NCI-H146 (cell line): ENCODE measurements at places on chromosomes 4 and X.

GRCh38 chr4:161952382-161952781 is 211.4 kb downstream of the FSTL5 start:
- no peak for DNase-seq

GRCh38 chr4:100790836-100791615 is 273.2 kb upstream of the EMCN start:
- DNase-seq = no peak

DNA sequence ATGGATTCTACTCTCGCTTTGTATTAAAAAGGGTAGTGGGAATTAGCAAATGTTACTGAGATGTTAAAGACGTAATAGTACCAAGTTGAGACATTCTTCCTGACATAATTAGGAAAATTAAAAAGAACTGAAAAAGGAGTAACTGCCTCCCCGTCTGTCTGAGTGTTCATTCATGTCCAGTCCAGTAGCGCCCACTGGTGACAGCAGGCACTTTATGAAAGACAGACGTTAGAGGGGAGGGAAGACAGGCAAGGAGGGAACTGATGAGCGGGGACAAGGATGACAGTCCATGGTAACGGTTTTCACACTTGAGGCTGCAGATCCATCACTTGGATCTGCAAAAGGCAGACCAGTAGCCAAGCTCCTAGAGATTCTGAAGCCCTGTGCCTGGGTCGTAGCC is 326.7 kb downstream of the STK32B start:
- DNase-seq = no peak

GRCh38 chr4:38106886-38107514 is 146.8 kb downstream of the PTTG2 start:
- DNase-seq = no peak

- DNase-seq = peak; percentile 86
Measured at GRCh38 chrX:143306991-143307937, 210.0 kb downstream of the SPANXN3 start.

DNA sequence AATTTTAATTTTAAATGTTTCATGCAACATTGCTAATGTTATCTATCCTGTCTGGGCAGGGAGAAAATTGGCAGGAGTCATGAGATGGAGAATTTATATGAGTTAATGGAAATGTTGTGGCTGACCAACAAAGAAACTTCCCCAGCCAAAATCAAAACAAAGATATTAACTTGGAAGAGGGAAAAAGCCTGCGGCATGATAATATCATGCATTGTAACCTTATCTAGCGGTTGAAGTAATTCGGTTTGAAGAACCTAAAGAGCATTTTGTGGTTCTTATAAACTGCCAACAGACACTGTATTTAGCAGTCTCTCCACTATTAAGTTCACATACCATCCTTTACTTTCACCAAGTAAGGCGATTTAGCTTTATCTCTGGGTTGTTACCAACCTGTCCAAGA is 42.3 kb downstream of the DKK2 start:
- DNase-seq = no peak

GRCh38 chr4:124304941-124305340 is 407.6 kb downstream of the ANKRD50 start:
- DNase-seq = no peak

- no peak for DNase-seq
Measured at GRCh38 chr4:164725066-164725465, 28.9 kb upstream of the SMIM31 start.

GRCh38 chr4:163462556-163462955 is 11.0 kb downstream of the TKTL2 start:
- DNase-seq = no peak

- DNase-seq = no peak
Measured at GRCh38 chrX:74405973-74406489, 15.3 kb upstream of the SLC16A2 start.

DNA sequence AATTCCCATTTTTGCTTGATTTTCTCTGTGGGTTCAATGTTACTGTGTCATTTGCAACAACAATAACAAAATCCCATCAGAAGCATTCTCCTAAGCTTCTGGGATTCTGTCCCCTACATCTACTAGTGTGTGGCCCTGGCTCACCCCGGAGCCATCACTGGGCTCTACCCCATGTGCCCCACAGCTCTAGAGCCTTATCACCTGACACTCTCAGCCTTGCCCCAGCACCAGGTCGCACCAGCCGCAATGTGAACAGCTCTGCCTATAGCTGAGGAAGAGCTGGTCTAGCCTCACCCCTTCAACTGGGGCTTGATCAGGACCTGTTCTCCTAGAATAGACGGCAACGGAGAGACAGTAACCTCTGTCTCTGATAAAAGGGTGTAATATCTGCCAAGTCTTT is 161.7 kb downstream of the SHROOM3 start:
- no peak for DNase-seq

- DNase-seq = peak; percentile 37
Measured at GRCh38 chrX:16695079-16695676, 17.3 kb downstream of the CTPS2 start.

DNA sequence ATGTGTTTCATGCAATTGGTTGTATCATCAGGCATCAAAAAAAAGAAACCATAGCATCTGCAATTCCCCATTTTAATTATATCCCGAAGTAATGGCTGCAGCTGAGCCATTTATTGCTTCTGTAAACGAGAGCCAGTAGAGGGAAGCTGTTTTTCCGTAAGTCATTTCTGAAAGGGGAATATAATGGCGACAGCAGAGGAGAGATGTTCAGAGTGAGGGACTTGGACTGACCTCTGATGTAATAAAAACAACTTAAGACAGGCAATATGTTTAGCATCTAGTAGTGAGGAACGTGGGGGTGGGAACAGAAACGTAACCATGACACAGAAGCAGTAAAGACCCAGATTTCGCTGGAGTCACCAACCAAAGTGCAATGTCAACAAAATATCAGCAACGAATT is 31.5 kb upstream of the NAA11 start:
- DNase-seq = no peak

DNA sequence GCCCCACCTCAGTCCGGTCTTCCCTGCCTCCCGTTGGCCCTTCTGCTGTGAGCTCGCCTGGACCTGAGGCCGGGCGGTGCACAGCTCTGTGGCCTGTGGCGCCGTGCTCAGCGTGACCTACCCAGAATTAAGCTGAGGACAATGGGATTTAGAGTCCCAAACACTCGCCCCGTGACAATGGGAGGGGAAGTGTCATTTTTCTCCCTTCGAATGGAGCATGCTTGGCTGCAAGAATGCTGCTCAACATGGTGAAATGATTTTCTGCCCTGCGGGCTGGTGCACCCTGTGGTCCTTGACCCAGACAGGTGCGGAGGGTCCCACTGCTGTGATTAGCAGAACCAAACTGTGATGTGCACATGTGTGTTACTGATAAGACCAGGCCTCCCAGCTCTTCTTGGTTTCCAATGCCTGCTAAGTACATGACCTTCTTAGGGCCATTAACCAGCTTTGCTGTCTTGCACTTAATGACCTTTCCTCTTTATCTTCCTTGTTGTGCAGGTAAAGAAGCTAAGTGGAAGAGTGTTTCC is 772 bp downstream of the EOLA1 start:
- DNase-seq = peak; percentile 51
